Stimulated activated CD4-positive, alpha-beta T cell treated with anti-CD3 and anti-CD28 coated beads, Interleukin-12 subunit alpha, Interleukin-12 subunit beta, amount 100 ng/mL, for 48 hours (primary cell): ENCODE measurements at places on chromosomes 16 and 17.
A peak's percentile ranks its signal among the peaks of the same experiment; 100 is the strongest.

DNA sequence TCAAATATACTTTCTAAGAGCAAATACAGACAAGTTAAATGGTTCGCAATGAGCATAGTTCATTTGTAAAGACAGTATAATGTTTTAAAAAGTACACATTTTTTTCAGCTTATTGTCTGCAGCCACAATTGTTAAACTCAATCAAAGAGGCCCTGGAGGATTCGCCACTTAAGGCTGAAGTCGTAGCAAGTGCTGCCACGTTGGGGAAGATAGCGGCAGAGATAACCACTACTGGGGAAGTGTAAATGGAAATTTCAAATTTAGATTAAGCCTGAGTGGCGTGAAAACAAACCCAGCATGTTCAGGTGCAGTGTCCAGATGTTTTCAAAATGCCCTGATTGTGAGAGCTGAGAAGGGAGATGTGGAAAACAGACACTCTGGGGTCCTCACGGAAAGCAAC, 8.4 kb downstream of the PMP22 start:
- DNase-seq, result no peak

DNA sequence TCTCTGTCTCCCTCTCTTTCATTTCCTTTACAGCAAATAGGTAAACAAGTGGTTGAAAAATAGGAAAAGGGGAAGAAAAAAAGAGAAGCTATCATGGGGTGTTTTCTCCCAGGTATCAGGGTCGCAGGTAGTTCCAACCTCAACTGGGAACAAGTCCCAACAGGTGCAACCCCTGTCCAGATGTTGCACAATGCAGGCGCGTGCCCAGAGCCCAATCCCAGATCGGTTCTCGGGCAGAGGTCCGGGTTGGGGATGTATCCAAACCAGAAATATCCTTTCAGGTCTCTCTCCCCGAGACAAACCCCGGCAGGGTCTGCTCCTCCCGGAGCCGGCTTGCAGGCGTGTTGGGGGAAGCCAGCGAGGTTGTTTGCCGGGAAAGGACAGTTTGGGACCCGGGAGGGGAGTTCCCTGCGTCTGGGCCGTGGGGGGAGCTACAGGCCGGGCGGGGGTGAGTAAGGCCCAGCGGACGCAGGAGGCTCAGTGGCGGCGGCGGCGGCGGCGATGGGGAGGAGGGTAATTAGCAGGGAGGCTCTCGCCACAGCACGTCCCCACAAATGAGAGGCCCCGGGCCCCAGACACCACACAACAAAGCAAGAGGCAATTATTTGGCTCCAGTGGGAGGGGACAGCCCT, 21.2 kb upstream of the SP6 start:
- DNase-seq, result no peak

GRCh38 chr16:35298460-35299243, 1839.2 kb downstream of the TP53TG3F start:
- no peak for DNase-seq

- no peak for DNase-seq
Measured at GRCh38 chr16:30354423-30355143, 525 bp downstream of the CD2BP2 start.

GRCh38 chr17:21105064-21105894, 21.5 kb upstream of the DHRS7B start:
- no peak for DNase-seq

GRCh38 chr17:6241996-6242395, 171.8 kb downstream of the WSCD1 start:
- DNase-seq, result no peak

DNA sequence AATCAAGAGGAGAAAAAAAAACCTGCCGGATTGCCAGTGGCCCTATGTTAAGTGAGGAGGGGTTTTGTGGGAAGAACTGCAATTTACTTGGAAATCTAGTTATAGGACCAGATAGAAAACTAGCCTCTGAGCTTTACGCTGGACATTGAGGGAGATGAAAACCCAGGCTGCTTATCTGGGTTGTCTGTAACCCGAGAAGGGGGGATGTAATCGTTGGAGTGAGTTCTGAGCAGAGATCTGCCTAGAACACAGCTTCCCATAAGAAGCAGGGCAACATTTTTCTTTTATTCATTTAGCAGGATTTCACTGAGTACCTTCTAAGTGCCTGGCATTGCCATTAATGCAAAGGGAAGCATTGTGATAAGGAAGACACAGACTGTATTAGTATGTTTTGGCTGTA, 70.6 kb downstream of the KATNIP start:
- no peak for DNase-seq

GRCh38 chr17:20156196-20157000, 147.2 kb downstream of the SPECC1 start:
- no peak for DNase-seq

DNA sequence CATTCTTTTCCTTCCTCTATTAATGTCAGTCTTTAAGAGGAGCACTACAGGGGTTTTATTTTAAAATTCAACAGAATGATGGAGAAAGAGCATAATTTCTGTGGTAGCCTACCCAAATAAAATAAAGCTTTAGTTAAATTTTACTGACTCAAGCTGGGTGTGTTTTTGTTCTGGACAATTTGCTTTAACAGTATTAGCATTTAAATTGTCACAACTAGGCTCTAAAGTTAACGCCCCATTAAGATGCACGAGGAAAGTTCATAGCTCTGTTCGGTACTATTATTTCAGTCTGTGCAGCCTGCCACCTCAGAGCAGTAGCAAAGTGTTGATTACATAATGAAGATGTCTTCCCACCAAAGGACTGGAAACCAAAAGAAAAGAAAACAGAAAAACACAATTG, 52.0 kb downstream of the CDK12 start:
- DNase-seq, result no peak

DNA sequence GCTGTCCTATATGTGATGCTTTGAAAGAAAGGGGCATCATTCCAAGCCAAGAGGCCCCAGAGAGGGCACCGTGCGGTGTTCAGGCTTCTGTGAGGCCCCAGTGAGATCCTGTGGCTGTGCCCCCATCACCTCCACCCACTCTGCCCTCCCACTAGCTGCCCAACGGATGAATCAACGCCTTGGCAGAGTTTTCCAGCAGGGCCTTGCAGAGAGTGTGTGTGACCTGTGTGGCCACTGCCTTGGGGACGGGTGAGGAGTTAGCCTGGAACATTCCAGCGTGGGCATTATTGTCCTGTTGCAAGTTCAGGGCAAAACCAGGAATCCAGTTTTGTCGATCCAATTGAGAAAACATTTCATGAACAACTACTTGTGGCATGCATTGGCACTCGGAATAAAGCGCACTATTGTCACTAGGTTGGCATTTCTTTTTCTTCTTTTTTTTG, 53.7 kb downstream of the SF3B3 start:
- no peak for DNase-seq

DNA sequence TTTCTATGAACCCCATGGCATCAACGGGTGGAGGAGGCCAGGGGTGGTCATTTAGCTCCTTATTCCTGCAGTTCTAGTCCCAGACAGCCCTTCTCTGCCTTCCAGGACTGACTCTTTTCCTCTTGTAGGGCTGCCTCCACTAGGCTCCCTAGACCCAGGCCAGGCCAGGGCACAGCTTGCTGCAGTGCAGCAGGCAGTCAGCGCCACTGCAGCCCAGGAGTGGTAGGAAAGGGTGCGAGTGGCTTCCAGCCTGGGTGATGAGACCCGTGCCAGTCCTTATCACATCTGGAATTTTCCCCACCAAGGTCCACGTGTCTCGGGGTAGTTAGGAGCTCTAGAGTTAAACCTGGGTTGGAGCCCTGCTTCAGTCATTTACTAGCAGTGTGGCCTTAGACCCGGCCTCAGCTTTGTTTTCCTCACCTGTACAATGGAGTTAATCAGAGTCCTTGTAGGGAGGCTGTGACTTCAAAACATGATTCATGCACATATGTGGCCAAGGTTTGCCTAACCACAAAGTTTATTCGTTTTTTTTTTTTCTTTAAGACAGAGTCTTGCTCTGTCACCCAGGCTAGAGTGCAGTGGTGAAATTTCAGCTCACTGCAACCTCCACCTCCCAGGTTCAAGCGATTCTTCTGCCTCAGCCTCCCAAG, 4.7 kb downstream of the SLC5A11 start:
- DNase-seq, result no peak

GRCh38 chr16:79051313-79051712, 549.2 kb downstream of the MAF start:
- no peak for DNase-seq

- DNase-seq, result no peak
Measured at GRCh38 chr16:83159049-83159448, 532.3 kb downstream of the CDH13 start.

DNA sequence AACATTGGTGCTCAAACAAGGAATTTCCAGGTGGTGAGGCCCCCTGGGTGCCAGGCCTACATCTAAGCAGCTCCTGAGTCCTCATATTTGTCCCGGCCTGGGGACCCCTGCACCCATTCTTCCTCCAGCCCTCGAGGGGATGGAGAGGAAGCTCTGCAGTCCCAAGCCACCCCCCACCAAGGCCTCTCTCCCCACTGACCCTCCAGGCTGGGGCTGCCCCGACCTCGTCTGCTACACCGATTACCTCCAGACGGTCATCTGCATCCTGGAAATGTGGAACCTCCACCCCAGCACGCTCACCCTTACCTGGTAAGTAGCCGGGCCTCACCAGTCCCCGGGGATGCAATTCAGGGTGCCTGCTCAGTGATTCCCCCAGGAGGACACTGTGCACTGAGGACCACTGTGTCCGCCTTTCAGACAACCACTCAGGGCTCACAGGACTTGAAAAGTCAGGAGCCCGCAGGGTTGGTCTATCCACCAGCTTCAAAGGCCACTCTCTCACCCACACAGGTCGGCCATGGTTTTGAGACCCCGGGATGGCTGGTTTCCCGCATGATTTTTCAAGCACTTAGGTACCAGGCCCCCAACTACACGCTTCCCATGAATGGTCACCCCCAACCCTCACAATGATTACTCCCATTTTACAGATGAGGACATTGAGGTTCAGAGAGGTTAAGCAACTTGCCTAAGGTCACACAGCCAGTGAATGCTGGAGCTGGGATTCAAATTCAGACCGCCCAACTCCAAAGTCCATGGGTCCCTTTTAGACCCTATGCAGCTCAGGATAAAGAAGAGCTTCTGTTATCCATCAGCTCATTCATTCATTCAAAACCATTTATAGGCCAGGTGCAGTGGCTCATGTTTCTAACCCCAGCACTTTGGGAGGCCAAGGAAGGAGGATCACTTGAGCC, 32.4 kb downstream of the IL21R start:
- DNase-seq, result no peak

GRCh38 chr16:10961231-10961630, 16.9 kb downstream of the CLEC16A start:
- no peak for DNase-seq

DNA sequence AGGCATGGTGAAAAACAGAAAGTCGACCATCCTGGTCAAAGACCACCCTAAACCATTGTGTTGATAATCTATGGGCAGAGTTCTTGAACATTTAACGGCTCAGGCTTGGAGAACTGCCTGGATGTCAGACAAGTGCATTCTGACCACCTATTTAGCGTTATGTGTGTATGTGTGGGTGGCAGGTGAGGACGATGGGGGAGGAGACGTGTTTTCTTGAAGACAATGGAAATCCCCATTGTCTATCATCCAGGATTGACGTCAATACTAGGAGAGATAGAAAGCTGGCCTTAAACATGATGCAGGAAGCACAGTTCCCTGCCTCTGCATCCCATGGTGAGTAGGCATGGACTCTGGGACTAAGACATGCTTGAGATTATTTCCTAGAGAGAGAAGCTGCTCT, 157.4 kb upstream of the MAF start:
- no peak for DNase-seq

DNA sequence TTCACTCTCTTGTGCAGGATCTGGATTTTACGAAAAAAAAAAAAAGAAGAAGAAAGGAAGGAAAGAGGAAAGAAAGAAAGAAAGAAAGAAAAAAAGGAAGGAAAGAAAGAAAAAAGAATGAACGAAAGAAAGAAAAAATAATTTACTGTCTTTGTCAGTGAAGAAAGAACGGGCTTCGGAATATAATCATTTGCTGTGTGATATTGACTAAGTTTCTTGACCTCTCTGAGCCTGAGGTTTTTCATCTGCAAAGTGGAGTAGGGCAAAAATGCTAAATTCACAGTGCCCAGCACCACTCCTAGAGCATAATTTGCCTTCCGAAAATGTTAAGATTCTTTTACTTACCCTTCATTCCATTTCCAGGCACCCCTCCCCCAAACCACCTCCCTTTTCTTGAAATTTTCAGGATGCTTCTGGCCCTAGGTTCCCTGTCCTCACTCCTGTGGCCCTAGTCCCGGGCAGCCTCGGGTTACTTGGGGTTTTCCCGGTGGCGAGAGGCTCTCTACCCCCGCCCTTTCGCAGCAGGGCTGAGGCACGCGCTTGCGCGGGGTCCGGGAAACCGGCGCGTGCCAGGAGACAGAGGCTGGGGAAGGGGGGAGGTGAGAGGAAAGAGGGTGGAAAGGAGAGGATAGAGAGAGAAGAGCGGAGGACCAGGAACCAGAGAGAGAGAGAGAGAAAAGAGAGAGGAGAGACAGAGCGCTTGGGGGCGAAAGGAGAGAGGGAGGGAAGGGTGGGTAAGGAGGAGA, at the start of gene CNTNAP1:
Gene CNTNAP1, plus strand, starts transcription at position 556 of the 746 bp plus-strand sequence. CDS start 299 bp downstream, outside the sequence.
- no peak for DNase-seq

- DNase-seq, result no peak
Measured at GRCh38 chr16:29644338-29644857, 18.6 kb upstream of the SPN start.

DNA sequence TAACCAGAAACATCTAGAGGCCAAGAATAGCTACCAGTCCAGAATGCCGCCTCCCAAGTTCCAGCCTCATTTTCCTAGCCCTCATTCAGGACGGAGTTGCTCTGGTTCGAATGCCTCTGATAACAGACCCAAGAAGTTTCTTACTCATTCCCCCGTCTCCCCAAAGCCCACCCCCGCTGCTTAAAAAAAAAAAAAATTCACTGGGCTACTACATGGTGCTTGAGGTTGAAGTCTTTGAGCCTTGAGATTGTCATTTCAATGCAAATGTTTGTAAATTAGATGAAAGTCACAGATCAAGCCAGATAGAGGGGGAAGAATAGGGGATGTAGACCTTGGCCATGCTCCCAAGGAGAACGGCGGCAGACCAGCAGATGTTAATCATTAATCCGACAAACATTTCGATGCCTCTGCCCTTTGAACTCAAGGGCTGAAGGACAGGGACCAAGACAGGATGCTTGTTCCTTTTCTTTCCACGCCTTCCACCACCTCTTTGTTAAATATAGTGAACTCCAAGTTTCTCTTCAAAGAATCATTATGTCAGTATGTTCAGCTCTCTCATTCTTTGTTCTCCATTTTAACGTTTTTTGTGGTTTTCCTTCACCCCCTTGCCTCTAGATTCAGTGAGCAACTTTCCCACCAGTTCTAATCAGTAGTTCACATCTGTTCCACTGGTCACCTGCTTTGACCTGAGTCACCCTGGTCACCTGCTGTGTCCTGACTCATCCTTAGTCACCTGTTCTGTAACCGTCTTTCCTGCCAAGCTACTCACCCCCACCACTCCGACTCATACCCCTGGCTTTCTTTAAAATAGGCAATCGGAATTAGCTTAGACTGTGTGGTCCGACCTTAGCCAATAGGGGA, 190.3 kb downstream of the CPPED1 start:
- peak; percentile 60 for DNase-seq

- no peak for DNase-seq
Measured at GRCh38 chr16:14375132-14375491, 254.9 kb downstream of the PARN start.

- DNase-seq, result no peak
Measured at GRCh38 chr17:3032258-3033247, 30.9 kb downstream of the OR1D5 start.
